EH (cell line): ENCODE measurements at places on chromosomes 1 and 21.

GRCh38 chr1:202639500-202639899, 70.8 kb downstream of the SYT2 start:
- DNase-seq: peak; percentile 85

DNA sequence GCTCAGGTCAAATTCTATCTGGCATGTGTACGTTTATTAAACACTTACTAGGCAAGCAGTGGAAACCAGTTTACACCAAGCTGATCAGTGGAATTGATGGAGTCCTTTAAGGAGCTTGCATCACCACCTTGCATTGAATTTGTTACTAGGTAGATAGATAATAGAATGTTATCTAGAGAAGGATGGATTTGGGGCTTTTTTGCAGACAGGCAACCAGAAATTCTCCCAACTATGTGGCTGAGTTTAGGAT, 44.9 kb downstream of the HHAT start:
- DNase-seq: no peak

GRCh38 chr1:229864686-229865230, 202.3 kb upstream of the GALNT2 start:
- no peak for DNase-seq

DNA sequence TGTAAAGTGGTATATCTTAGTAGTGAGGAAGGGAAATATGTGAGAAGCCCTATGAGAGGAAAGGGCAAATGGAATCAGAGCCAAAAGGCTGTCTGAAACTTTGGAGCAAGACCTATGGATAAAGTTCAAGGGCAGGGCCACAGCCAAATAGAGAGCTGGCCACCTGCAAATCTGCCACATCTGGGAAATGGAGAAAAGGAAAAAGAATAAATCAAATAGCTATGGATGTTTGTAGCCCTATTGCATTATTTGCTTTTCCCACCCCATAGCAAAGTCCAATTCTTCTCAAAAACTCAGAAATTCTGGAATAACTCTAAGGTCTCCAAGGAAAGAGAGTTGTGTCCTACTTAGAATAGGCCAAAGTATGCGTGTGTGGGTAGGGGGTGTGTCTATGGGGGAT, 4.0 kb upstream of the HLX start:
- DNase-seq: no peak

DNA sequence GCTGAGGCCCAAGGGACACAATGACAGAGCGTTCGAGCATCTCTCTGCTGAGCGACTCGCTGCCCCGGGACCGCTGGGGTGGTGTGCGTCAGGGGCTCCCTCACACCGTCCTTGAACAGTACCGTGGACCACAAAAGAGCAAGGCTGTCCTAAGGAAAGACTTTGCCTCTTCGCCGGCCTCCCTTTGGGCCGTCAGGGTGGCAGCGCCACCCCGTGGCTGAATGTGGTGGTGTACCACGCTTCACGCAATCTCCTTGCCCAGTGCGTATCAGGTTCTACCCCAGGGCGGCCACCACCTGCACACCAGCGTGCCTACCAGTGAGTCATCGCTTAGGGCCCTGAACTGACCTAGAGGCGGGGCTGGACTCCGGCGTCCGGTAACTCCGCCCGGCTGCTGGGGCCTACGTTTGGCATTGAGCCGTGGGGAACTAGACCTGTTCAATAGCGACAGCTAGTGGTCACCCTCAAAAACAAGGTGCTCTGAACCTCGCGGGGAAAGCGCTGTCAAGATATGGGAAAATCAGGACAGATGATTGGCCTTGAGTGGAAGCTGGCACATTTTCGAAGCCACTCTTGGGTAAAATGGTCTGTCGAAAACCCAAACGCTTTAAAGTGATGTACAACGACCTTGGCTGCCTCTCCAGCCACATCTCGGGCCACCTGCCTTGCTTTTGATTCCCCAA, 8.1 kb upstream of the TRAF3IP3 start:
- DNase-seq: peak; percentile 88

DNA sequence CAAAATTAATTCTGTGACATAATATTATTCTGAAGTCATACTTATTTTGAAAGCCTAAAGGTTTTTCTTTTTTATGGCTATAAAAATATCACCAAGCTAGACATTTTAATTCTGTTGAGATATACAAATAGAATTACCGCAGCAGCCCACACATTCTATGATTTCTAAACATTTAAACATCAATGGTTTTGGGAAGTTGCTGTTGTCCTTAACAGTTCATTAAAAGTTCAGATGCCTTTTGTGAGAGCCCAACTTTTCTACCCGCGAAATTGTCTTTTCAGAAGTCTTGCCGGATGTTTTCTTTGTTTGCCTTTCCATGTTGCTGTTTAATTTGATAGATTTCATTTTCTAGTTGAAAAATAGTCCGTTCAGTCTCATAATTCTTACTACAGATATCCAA, 40.5 kb downstream of the CDC14A start:
- no peak for DNase-seq

- peak; percentile 14 for DNase-seq
These were observed 297.9 kb downstream of the PCP4 start for GRCh38 chr21:40164905-40165772.

DNA sequence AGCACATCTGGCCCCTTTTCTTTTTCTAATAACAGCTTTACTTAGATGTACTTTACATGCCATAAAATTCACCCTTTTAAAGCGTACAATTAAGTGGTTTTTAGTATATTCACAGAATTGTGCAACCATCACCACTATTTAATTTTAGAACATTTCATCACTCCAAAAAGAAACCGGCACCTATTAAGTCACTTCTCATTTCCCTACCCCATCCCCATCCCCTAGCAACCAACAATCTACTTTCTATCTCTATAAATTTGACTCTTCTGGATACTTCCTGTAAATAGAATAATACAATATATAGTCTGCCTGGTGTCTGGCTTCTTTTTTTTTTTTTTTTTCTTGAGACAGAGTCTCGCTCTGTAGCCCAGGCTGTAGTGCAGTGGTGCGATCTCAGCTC, 59.5 kb upstream of the ENAH start:
- peak; percentile 62 for DNase-seq

GRCh38 chr1:154774175-154774855, 95.8 kb downstream of the KCNN3 start:
- DNase-seq: no peak

GRCh38 chr1:168476588-168477385, 67.0 kb downstream of the XCL2 start:
- no peak for DNase-seq

DNA sequence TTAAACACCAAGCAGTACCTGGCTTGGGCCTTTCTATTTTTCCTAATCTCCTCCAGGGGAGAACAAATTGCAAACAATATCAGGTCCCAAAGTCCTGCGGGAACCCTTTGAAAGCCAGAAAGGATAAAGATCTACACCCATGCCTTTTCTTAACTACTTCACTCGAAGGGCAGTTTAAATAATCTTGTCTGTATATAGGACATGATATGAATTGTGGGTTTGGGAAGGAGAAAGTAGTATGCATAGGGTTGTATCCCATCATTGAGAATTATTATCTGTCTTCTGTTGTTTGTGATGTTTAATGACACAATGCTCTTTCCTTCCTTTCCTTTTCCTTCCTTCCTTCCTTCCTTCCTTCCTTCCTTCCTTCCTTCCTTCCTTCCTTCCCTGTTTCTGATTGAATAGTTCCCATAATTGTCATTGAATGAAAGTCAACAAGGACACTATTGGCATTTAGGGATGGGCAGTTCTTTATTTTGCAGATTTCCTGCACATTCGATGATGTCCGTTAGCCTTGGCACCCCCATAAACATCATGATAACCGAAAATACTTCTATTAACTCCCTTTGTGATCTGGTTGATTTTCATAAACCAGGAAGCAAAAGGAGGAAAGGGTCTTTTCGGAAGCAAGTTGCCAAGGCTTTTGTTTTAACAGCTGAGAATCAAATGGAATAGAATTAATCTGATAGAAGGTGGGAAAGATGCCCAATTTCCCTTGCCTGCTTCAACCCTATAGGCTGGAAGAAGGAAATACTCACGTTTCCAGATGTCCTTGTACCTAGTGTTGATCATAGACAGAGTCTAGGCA, 141.3 kb downstream of the ATG4C start:
- DNase-seq: no peak

GRCh38 chr21:40331172-40331571, 463.9 kb downstream of the PCP4 start:
- no peak for DNase-seq

- DNase-seq: no peak
These were observed 28.9 kb upstream of the SERBP1 start for GRCh38 chr1:67459068-67459467.

DNA sequence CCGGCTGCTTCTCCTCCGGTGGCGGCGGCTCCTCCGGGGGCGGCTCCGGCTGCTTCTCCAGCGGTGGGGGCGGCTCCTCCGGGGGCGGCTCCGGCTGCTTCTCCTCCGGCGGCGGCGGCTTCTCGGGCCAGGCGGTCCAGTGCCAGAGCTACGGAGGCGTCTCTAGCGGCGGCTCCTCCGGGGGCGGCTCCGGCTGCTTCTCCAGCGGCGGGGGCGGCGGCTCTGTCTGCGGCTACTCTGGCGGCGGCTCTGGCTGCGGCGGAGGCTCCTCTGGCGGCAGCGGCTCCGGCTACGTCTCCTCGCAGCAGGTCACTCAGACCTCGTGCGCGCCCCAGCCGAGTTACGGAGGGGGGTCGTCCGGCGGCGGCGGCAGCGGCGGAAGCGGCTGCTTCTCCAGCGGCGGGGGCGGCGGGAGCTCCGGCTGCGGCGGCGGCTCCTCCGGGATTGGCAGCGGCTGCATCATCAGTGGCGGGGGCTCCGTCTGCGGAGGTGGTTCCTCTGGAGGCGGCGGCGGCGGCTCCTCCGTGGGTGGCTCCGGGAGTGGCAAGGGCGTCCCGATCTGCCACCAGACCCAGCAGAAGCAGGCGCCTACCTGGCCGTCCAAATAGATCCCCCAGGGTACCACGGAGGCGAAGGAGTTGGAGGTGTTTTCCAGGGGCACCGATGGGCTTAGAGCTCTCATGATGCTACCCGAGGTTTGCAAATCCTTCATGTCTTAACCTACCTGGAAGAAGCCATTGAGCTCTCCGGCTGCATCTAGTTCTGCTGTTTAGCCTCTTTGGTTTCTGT, 2.0 kb downstream of the LORICRIN start:
- DNase-seq: peak; percentile 18

DNA sequence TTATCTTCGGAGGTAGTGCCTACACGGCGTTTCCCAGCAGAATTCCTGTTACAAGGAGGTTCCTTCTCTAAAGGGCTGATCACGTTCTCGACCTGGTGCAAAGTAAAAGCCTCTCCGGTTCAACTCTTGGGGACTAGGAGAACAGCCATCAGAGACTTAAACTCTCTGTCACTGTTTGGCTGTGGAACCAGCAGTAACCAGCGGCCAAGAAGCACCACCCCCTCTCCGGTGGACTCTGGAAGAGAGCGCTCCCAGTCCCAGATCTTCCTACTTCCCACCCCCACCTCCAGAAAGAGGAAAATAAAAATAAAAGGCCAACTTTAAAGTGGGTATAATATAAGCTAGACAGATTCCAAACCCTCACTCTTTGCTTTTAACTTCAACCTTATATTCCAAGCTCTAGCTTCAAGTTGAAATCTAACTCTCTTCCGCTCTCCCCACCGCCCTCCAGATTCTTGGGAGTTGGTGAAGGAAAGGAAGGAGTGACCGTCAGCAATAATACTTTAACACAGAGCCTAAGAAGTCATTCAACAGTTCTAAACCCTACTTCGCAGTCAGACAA, 2.9 kb downstream of the BRINP3 start:
- no peak for DNase-seq

GRCh38 chr1:111742938-111743549, 3.8 kb upstream of the INKA2 start:
- DNase-seq: peak; percentile 60

- DNase-seq: peak; percentile 11
These were observed 12.4 kb downstream of the TTC4 start for GRCh38 chr1:54728027-54728426.

DNA sequence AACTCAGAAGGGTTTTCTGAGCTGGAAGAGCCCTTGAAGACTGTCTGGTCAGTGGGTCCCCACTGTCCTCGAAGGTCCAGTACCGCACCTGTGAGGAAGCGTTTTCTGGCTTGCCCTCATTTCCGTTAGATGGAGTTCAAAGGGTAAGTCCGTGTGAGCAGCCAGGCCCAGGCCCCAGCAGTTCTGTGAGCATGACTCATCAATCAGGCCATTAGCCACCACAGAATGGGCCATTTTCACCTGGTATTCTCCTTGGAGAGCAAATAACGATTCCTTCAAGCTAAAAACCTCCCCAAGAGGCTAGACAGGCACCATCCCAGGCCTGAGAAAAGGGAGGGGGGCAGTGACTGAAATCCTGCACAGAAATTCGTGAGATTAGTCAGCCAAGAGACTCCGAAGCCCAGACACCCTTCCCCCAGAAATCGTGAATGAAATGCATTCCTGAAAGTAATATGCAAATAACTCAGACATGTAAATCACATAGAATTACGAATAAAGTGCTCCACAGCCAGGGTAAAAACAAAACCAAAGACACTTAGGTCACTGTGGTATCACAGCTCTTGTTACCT, 66.0 kb downstream of the BCAR3 start:
- DNase-seq: peak; percentile 93

DNA sequence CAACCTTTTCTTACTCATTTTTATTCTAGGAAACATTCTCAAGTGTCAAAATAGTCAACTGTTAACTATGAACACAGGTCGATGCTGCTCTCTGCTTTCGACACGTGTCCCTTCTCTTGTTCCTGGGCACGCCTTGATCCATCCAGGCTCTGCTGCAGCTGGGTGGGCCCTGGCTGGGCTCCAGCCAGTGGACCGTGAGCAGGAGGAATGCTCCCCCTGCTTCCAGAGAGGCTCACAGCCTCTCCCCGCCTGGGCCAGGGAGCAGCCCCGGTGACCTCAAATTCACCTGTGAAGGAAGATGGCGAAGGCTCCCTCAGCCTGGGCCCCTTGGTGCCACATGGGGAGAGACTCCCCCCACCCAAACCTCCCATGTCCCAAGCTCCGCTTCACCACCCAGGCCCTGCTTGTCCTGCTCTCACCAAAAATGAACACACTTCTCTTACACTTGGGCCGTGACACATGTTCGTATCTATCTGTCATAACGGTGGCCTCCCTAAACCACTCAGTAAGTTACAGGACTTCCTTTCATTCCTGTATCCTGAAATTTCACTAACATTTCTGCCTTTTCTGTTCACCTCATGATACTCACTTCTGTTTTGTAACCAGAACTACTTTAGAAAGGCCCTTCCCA, 24.6 kb upstream of the ADARB1 start:
- DNase-seq: no peak

GRCh38 chr1:8397511-8397910, 79.6 kb downstream of the SLC45A1 start:
- peak; percentile 61 for DNase-seq

DNA sequence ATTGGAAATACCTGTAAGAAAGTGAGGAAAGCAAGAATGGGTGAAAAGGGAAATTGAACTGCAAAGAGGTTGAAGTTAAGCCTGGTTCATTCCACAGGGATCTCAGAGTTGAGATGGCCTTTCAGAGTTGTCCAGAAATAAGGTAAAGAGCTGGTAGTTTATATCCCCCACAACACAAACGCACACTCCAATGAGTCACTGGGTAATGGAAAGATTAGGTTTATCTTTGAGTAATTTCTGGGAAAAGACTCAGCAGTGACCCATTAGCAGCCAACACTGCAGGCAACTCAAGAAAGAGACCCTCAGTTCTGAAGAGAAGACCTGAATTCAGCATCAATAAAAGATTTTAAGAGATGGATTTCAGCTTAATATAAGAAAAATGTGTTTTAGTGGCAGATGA, 485.5 kb downstream of the PTPRC start:
- peak; percentile 37 for DNase-seq

GRCh38 chr1:44926311-44926781, 60.0 kb downstream of the EIF2B3 start:
- DNase-seq: peak; percentile 94

- DNase-seq: no peak
These were observed 299.7 kb upstream of the PRMT6 start for GRCh38 chr1:106756752-106757151.
